ENCODE measurements at places on chromosomes 2 and 18. TPM values are rescaled to one million over a fixed set of nuclear protein-coding genes. Genes with fewer than 3 reads are reported as not detected.

DNA sequence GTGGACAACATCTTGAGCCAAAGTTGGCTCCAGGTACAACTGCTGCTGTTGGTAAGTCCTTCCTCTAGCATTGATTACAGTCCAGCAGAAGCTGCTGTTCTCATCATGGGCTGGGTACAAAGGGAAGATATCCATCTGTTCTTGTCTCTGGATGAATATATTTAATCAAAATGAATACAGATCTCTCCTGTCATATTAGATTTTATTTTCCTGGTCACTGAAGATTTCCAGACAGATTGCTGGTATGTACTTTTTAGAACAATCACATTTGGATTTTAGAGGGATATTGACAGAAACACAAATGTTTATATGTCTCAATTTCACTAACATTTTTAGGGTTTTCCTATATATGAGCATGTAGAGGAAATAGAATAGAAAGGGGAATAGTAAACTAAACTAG lies 155.4 kb upstream of the FHL2 start:
- no peak overlapping the region for H3K27ac ChIP-seq
- H3K4me1 ChIP-seq, result no peaks in the 10 kb centered on the region
- DNase-seq, result no peak

IL1RL2 gene
- total RNA-seq, result not detected

GRCh38 chr2:71281950-71282349 lies 49.6 kb upstream of the ZNF638 start:
- no peak overlapping the region for H3K4me3 ChIP-seq
- H3K27me3 ChIP-seq, result no peaks in the 10 kb centered on the region
- H3K4me1 ChIP-seq, result peaks cover 3% of the 10 kb centered on the region
- no peaks in the 10 kb centered on the region for H3K36me3 ChIP-seq

GRCh38 chr2:190514676-190515075 lies 19.8 kb downstream of the NEMP2 start:
- no peaks in the 10 kb centered on the region for H3K4me1 ChIP-seq
- H3K27me3 ChIP-seq, result peaks cover 2% of the 10 kb centered on the region
- H3K36me3 ChIP-seq, result no peaks in the 10 kb centered on the region
- no peak overlapping the region for H3K4me3 ChIP-seq

ANKRD30BL gene
- total RNA-seq, result 0.29 TPM
